Brain microvascular endothelial cell (primary cell): ENCODE measurements at places on chromosomes 3 and 15.

GRCh38 chr3:23840521-23840920, 34.8 kb downstream of the UBE2E1 start:
- no peak for DNase-seq

- no peak for DNase-seq
Measured at GRCh38 chr3:134644731-134645514, 5.9 kb downstream of the KY start.

DNA sequence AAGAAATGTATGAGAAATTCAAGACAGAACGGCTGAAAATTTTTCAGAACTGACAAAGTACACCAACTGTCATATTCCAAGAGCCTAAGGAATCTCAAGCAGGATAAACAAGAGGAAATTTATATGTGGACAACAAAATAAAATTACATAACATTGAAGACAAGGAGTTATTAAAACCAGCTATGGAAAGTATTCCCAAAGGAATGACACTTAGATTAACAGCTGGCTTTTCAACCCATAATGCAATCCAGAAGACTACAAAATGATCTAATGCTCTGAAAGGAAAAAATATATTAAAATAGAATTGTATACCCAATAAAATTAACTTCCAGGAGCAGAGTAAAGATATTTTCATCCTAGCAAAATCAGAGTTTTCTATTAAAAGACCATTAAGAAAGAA, 132.2 kb upstream of the BNIP2 start:
- no peak for DNase-seq

DNA sequence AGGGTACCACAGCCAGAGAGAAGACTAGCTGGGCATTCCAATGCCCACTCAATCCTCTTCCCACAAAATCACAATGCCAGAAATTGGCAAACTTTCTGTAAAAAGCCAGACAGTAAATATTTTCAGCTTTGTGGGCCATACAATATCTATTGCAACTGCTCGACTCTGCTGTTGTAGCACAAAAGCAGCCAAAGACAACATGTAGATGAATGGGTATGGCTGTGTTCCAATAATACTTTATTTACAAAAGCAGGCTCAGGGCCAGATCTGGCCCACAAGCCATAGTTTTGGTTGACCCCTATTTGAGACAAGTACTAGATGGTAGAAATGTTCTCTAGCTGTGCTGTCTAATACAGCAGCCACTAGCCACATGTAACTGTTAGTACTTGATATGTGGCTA, 330.9 kb downstream of the ERC2 start:
- peak; percentile 73 for DNase-seq
